ENCODE measurements at places on chromosomes 7 and 10. TPM values are rescaled to one million over a fixed set of nuclear protein-coding genes. Genes with fewer than 3 reads are reported as not detected.

Gene LRRD1
- total RNA-seq, result not detected

Gene GPR158
- not detected for total RNA-seq

Gene TET1
- 0.37 TPM for total RNA-seq

- peak; percentile 87 for DNase-seq
Measured at GRCh38 chr10:132665946-132666704, 119.8 kb downstream of the NKX6-2 start.

Measured in Caki2 (cell line).